BJ (cell line): ENCODE measurements at places on chromosomes 16 and 17.

- DNase-seq, result no peak
These were observed 20.6 kb upstream of the GAN start for GRCh38 chr16:81293909-81294802.

DNA sequence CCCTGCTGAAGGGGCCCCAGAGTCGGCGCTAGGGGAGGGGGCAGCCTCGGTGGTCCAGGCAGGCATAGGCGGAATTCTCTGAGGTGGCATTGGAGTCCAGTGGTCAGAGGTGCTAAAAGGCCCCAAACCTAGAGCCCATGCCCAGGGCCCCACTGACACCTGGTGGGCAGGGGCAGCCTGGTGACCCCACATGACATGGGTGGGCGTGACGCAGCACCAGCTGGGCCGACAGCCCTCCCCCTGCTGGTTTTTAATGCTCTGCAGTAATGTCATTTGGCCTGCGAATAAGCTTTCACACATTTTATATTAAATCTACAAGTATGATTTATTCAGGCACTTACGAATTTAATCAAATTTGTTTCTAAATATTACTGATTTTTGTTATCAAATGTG, 2.1 kb upstream of the RNPS1 start:
- no peak for DNase-seq

GRCh38 chr17:75493476-75494129, 21.7 kb downstream of the CASKIN2 start:
- DNase-seq, result no peak

DNA sequence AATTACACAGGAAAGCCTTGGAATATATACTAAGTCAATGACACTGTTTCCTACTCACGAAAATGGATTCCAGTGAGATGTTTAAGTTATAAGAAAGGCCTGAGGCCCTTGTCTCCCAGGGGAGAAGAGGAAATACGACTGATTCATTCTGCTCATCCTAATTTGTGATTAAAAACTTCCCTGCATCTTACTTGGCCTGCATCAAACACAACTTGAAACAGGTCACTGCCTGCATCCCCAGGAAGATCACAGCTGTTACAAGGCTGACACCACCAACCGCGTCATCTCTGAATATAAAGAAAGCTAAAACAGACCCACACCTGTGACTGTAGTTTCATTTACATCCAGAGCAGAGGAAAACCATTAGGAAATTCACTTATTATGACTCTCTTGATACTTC, 121.9 kb downstream of the DNAH3 start:
- DNase-seq, result no peak

GRCh38 chr16:84535408-84535807, 30.9 kb upstream of the MEAK7 start:
- no peak for DNase-seq

DNA sequence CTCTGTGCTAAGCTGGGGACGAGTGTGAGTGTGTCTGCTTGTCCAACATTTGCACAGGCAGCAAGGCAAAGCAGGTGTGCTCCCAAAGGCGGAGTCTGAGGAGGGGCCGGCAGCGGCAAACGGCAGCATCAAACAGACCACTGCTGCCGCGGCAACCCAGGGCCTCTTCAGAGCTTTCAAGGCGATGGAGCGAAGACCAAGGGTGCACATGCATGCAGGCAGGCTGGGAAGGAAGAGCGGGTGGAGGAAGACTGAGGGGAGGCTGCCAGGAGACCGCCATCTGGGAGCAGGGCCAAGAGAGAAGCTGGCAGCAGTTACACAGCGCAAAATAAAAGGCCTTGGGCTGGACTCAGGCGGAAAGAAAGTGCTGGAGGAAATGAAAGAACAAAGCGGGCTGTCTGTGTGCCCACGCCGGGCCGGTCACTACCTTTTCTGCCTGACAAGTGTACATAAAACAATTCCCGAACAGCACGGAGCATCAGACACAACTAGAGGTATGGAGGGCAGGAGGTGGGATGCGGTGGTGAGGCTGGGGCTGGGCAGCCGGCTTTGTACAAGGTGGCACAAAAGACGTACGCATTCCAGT, 8.5 kb downstream of the TIMM22 start:
- DNase-seq, result no peak

DNA sequence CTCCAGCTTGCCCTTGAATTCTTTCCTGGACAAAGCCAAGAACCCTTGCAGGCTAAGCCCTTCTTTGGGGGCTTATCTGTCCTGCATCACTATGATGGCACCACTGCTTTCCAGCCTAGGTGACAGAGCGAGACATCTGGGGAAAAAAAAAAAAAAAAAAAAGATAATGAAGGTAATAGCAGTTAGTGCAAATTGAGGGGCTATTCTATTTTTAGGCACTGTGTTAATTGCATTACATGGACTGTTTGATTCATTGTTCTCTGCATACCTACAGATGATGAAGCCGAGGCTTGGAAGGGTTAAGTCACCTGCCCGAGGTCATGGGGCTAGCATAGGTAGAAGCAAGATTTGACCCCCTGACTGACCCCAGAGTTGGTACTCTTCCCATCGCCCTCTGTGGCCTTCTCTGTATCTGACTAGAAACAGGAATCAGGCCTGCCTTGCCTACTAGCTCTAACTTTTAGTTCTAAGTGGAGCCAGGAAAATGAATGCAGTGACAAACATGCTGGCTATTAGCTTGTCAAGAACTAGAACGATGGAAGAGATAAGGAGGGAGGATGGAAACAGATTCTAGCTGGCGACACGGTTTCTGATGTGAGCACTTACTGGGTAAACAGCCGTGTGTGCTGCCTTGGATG, 312.1 kb downstream of the SNX29 start:
- no peak for DNase-seq

DNA sequence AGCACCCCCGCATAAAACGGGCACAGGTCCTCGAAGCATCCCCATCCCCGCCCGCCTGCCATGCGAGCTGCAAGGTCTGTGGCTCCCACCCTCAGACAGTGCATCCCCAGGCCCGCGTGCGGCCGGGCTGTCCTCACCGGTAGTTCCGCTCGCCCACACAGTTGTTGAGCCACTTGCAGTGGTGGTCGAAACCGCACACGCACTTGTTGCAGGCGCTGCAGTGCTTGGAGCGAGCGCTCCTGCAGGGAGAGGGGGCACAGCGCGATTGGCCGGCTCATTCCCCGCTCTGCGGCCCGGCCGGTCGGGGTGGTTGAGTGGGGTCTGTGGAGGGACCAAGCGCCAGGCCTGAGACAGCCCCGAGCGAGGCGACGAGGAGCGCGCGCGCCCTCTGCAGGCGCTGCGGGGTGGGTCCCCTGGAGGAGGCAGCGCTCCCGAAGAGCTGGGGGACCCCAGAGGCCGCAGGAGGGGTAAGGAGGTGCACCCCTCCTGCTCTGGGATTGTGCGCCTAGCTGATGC, 6.0 kb upstream of the TPPP3 start:
- DNase-seq, result no peak

DNA sequence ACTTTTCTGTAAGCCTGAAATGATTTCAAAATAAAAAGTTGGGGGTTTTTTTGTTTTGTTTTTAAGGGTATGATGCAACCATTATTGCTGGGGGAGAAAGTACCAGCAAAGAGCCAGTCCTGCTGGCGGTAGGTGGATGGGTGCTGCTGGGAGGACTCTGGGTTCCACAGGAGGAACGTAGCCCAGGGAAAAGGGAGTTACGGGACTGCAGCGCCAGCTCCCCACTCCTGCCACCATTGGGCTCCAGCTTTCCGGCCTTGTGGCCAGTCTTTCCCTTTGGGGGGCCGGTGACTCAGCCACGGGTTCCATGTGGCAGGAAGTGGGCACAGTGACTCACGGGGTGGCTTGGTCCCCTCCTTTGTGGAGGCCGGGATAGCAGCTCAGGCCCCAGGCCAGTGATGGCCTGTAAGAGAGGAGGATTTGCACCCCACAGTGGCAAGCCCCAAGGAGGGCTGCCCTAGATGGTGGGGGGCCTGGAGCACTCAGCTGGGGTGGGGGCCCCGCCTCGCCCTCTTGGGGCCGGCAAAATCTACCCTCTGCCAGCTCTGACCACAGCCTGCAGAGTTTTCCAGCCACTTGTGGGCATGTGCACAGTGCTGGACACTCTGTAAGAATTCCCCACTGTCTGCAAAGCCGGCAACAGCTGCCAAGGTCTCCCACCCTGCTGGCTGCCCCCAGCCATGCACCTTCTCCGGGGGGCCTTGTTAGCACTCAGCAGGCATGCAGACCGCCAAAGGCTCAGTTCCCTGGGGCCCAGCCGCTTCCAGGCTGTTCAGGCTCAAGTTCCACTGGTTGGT, 30.4 kb downstream of the SOCS3 start:
- DNase-seq, result no peak

GRCh38 chr16:71479420-71479819, 9.7 kb downstream of the ZNF19 start:
- DNase-seq, result no peak

GRCh38 chr17:59366773-59367656, 35.6 kb downstream of the YPEL2 start:
- DNase-seq, result no peak

DNA sequence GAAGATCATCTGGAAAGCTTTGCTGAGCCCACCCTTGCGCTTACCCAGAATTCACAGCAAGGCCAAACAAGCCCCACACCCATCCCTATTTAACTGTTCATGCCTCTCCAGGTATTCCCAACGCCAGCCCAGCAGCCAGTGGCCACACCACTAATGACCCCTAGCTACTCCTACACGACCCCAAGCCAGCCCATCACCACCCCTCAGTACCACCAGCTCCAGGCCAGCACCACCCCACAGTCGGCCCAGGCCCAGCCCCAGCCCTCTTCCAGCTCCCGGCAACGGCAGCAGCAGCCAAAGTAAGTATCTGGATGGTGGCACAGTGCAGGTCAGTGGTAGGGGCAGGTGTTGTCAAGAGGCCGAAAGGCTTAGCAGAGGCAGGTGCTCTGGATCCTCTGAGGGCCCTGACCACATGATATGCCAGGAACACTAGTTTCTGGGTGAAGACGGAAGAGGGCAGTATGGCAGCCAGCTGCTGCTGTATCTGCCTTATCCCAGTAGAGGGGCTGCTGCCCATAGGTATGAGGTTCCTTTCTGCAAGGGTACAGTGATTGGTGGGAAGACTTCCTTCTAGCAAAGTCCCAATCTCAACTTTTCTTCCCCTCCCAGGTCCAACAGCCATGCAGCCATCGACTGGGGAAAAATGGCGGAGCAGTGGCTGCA, 10.7 kb downstream of the PROCA1 start:
- no peak for DNase-seq

GRCh38 chr16:80804056-80804525, 307 bp downstream of the CDYL2 start:
- no peak for DNase-seq

DNA sequence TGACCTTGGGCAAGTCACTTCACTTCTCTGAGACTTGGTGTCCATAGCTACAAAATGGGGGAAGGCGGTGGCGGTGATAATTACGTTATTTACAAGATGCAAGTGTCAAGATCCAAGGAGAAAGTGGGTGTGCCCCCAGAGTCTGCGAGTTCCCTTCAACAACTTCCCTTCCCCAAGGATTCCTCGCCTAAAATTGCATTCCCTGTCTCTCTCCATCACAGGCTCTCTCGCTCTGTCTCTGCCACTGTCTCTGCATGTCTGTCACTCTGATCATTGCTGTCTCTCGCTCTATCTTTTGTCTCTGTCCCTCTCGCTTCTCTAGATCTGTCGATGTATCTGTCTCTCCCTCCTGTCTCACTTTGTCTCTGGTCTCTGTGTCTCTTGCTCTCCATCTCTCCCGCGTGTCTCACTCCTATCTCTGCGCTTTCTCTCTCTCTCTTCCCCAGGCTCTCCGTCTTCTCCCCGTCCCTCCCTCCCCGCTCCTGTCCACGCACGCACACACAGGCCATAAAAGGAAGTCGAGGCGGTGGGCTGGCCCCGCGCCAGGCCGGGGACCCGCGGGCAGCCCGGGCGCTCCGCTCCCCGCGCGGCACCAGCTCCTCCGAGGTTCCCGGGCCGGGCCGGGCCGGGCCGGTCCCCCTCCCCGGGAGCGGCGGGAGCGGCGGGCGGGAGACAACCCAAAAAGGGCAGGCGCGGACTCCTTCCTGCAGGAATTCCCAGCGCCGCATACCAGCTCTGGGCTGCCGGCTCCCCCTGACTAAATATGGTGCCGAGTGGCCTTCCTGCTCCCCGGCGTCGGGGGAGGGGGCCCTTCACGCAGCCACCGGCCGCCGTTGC, 1.1 kb upstream of the MYH11 start:
- DNase-seq, result no peak

- no peak for DNase-seq
These were observed 7.9 kb downstream of the P2RX5 start for GRCh38 chr17:3688027-3688553.

DNA sequence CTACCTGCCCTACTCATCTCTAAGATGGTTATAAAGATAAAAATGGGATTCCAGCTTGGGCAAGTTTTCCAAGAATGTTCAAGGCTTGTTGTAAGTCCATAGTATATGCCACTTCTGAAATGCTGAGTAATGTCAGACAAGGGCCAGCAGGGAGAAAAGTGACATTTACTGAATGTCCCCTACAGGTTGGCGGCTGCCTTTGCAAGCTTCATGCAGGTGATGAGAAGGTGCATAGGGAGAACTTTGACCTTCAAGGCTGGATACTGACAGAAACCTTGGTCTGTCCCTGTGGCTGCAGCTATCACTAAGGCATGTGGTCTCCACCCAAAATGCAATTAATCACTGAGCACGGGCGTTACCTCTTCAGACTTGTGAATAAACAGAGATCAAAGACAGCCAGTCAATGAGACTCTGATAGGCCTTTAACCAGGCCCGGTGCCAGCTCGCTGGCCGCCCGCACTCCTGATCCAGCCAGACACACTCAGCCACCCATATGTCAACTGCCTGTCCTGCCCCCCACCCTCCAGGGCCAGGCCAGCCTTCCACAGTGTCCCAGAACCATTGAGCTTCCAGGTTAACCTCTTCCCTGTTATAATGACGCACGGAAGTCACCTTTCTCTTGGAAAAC, 26.8 kb upstream of the AXIN2 start:
- no peak for DNase-seq
